Stimulated activated CD8-positive, alpha-beta memory T cell treated with anti-CD3 and anti-CD28 coated beads, Interleukin-4, amount 100 ng/mL, for 4 hours (primary cell): ENCODE measurements at places on chromosomes 5 and 9.

GRCh38 chr9:128033609-128034008 lies 33.5 kb downstream of the NAIF1 start:
- no peak for DNase-seq

GRCh38 chr5:18745042-18745987 lies 1111.1 kb downstream of the TAF11L14 start:
- no peak for DNase-seq

DNA sequence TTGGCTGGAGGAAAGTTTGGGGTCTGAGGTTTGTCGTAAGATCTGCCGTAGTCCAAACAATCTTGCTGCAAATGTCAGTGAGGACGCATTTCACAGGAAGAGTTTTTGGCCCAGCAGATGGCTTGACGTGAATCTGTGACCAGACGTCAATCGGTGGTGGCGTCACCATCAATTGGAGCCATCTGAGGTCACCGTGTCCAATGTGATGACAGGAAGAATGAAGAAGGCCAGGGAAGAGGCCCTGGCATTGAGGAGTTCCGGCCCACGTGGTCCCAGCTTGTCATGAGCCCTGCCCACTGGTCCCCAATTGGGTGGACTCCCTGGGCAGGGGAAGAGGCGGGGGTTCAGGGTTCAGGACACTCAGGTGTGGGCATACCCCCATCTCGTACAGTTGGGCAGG lies 79.9 kb downstream of the OLFM1 start:
- no peak for DNase-seq

- DNase-seq = no peak
These were observed 75.1 kb downstream of the GNAQ start for GRCh38 chr9:77956555-77956954.

DNA sequence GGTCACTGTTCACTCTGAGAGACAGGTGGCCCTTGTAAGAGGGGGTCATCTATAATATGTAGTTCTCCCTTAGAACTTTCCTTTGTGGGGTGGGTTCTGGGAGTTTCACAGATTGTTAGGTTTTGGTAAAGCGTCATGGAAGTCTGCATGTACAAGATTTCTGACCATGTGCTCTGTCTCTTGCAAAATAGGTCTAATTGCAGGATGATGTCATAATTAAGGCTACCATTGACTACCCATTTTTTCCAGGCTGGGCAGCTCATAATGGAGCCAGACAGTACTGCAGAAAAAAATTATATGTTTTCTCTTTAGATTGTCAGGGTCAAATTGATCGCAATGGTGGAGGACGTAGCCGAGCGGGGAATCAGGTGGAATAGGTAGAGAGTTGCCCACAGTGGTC lies 3.7 kb upstream of the GM2A start:
- DNase-seq = no peak

DNA sequence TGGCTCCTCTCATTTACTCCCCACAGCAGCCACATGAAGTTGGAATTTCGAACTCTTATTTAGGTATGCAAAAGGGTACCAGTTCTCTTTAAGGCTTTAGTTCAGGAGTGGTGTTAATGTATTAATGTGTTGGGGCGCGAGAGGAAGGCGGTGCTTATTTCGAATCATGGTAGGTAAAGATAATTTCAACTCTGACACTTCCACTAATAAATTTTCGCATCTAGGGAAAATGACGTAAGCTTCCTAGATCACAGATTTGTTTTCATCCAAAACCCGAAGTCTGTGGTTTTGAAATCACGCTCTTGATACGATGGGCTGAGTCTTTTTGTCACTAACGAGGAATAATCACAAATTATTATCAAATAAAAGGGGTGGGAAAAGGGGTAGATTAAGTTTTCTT lies 681 bp downstream of the PPWD1 start:
- no peak for DNase-seq

DNA sequence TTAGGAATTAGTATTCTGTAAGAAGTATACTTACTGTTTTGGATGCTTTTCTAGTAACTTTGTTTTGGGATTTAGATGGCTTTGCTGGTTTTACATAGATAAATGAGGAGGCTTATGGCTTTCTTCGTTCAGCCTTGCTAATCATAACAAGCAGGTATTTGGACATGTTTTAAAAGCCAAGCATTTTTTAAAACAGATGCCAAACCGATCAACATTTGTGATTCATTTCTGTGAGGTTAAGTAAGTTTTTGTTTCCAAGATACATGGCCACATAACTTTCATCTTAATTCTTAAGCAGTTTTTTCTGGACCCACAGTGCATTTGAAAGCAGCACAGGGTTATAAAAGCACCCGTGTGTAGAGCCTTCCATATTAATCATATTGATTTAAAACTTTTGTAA lies 21.7 kb downstream of the TARS1 start:
- no peak for DNase-seq

- DNase-seq = no peak
These were observed 2.2 kb upstream of the CLINT1 start for GRCh38 chr5:157860898-157861890.

- no peak for DNase-seq
These were observed 141.1 kb upstream of the C9orf72 start for GRCh38 chr9:27714388-27714787.

DNA sequence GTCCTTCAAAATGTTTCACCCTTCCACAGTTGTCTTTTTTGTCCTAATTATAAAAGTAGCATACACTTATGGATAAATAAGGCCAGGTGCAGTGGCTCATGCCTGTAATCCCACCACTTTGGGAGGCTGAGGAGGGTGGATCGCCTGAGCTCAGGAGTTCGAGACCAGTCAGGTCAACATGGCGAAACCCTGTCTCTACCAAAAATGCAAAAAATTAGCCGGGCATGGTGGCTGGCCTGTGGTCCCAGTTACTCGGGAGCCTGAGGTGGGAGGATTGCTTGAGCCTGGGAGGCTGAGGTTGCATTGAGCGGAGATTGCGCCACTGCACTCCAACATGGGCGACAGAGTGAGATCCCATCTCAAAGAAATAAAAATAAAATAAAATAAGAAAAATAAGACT lies 1.6 kb downstream of the C5orf52 start:
- DNase-seq = no peak

DNA sequence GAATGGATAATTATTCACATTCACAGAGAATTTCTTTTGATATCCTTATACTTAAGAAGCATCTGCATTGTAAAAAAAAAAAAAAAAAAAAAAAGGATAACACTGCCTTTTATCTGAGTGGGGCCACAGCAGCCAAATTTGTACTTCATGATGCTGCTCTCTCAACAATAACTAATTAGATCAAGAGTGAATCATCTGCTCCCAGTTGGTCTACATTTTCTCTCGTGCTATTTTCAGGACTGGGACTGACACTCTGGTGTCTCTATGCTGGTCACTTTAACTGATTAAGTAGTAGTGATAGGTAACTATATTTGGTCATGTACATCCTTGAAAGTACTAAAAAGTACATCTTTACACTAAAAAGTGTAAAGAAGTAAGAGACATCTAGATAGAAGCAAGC lies 90.1 kb downstream of the RFX3 start:
- no peak for DNase-seq

DNA sequence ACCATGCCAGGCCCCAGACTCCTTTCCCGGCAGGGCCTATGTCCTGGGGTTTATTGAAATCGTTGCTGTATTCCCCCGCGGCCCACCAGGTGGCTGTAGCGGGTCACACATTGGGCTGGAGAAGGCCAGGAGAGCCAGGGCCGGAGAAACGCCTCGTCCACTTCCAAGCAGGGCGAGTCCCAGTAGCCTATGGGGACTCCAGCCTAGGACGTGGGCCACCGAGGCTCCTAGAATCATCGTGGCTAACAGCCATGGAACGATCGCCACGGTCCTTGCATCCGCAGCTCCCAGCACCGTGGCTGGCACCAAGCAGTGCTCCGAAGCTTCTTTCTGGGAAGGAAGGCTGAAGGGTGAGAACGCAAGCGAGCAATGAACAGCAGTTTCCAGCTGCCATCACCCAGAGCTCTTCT lies 87.7 kb downstream of the ENTREP1 start:
- DNase-seq = no peak

GRCh38 chr9:8736805-8737204 lies 937.2 kb upstream of the DMAC1 start:
- no peak for DNase-seq

GRCh38 chr9:15253197-15253596 lies 53.8 kb downstream of the TTC39B start:
- DNase-seq = no peak

DNA sequence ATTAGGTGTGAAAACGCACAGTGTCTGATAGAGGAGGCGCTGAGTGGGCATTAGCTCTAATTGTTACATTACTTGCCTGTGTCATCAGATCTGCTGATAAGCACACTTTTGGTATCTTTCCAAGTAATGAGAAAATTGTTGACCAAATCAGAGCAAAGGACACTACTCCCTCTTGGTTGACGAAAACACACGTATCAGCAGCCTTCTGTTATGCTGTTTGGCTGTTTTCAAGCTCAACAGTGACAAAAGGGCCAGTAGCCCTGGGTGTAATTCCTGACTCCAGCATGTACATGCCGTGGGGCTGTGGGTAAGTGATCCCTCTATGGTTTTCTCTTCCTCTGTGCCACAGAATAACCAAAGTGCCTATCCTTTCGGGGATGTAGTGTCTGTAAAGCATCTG lies 151.4 kb downstream of the AUH start:
- DNase-seq = no peak

- DNase-seq = no peak
These were observed 7.9 kb downstream of the QSOX2 start for GRCh38 chr9:136237486-136238341.

GRCh38 chr5:180990086-180990881 lies 1.6 kb downstream of the BTNL3 start:
- no peak for DNase-seq

DNA sequence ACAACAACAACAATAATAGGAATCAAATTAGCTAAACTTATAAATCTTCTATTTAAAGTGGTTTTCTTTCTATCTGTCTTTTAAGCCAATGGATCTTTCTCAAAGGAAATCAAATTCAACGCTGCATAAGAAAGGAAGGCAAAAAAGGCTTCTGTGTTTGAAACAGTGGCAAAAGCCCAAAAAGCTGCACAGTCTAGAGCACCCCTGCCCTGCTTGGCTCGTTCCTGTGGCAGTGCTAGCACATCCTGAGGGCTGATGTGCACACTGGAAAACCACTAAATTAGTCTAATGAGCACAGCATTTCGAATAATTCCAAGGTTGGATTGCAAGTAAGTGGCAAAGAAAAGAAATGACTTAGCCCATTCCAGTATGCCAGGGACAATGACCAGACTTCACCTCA lies 80.7 kb downstream of the AP3B1 start:
- no peak for DNase-seq

DNA sequence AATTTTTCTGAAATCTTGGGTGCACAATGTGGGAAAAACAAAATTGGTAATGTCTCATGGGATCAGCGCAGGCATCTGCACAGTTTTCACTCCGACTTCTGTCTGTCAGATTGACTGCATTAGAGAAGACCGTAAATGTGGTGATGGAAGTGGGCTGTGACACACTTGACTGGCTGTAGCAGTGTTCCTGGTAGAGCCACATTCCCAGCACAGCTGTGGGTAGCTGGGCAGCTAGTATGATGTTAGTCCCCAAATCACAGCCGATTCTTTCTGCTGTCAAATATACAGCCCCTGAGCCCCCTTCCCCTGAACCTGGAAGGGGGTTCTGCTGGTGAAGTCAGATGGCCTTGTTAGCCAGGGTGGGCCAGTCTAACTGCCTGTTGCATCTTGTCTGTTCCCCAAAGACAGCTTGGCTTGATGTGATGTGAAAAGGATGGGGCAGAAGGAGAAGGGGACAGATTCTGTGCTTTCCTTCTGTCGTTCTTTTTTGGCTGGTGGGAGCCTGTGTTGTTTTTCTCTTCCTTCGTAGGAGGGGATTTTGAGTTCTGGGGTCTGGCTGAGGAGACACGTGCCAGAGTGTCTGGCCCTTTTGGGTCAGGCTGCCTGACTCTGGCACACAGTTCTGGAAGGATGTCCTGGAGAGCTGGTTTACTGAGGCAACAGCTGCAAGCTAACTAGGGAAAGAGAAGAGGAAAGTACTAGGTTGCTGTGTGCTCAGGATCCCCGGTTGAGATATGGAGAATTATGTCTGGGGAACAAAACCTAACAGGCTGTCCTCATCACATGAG lies 66.4 kb upstream of the SPRY4 start:
- no peak for DNase-seq

- no peak for DNase-seq
These were observed 58.3 kb downstream of the PTTG1 start for GRCh38 chr5:160479926-160480325.
